ENCODE measurements at places on chromosomes 4 and X.
A peak's percentile ranks its signal among the peaks of the same experiment; 100 is the strongest.

GRCh38 chrX:50613846-50614245 lies 143.2 kb upstream of the DGKK start:
- DNase-seq = no peak

DNA sequence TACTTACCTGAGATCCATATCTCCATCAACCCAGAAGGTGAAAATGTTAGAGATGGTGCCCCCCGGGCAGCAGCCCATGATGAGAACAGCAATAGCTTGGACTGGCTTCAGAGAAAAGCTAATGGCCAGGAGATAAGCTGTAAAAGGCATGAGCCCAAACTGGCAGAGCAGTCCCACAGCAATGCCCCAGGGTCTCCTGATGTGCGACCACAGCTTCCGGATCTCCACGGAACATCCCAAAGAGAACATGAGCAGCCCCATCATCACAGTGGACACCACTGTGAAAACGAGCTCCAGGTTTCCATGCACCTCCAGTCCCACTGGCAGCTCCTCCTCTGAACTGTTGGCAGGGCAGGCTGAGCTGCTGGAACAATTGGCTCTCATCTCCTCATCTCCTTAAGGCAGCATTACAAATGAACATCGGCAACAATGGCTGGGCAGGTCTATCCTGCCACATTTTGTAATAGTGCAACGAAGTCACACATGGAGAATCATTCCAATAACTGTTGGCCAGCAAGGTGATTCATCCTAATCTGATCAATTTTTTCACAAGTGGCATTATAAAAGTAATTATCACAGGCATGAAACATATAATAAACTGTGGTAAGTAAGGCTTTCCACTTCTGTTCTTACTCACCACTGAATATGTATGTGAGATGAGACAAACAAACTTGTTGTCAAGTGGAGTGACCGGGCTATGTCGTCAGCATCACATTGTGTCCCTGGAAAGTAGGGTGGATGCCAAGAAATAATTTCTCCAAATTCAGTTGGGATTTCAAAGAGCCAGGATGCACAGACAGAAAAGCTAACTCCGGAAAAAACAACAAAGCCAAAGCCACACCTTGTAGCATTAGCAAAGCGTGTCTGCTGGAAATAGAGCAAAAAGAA lies at the start of gene SLC10A6:
SLC10A6 (minus strand) TSS at position 653 of the 888 bp plus-strand sequence; CDS start at position 384, 269 bp downstream.
- no peak for DNase-seq

- DNase-seq = no peak
These were observed 562.9 kb upstream of the MAGEB2 start for GRCh38 chrX:29652484-29652883.

- no peak for DNase-seq
These were observed 40.8 kb downstream of the CCNG2 start for GRCh38 chr4:77197831-77198230.

- DNase-seq = no peak
These were observed 128.9 kb downstream of the SH3KBP1 start for GRCh38 chrX:19758539-19758938.

GRCh38 chr4:76626686-76627465 lies 191.8 kb downstream of the SHROOM3 start:
- DNase-seq = no peak

DNA sequence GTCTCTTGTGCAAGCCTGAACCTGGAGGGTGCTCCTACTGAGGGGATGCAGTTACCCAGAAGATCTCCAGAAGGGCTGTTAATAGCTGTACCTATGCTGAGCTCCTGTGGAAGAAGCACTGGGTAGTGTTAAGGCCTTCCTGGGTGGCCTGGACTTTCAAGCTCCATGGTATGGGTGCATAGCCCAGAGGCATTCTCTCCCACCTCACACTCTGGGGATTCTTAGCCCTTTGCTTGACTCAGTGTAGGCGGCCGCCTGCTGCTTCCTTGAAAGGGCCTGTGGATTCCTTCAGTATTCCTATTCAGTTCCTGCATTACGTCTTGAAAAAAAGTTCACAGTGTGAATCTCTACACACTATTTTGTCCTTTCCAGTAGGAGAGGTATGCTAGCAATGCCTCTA lies 235.7 kb upstream of the MAGEB16 start:
- no peak for DNase-seq

GRCh38 chrX:18875256-18875878 lies 108.5 kb downstream of the PHKA2 start:
- DNase-seq = no peak

GRCh38 chrX:3567686-3568085 lies 145.8 kb downstream of the PRKX start:
- no peak for DNase-seq

- peak; percentile 49 for DNase-seq
These were observed 221.2 kb upstream of the MID1 start for GRCh38 chrX:10841579-10841978.

- DNase-seq = no peak
These were observed 214.0 kb downstream of the HS6ST2 start for GRCh38 chrX:132744470-132744869.

DNA sequence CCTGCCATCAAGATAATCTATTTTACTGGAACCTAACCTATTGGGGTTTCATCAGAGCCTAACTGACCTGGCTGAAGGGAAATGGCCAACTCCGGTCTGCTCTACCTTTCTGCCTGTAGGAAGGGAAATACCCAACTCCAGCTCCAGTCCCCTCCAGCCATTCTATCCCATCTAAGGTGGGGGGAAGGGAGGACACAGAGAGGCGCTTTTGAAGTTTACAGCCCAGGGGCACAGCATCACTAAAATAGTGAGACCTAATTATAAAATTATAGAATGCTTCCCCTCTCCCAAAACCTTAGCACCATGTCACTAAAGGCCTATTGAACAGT lies 27.8 kb upstream of the ACSL4 start:
- DNase-seq = no peak

DNA sequence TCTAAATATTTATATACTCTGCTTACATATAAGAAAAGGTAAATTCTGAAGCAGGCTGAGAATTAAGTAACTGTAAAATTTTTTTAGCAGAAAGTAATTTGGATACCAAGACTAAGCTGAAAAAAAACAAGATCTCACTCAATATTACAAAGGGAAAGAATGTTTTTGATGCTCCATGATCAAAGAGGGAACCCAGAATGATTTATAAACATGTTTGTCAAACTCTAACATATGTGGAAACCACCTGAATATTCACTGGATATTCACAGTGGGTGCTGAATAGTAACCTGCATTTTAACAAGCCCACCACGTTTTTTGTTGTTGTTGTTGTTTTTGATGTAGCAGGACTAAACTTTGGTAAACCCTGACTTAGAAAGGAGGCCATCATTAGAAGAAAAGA lies 324.9 kb upstream of the GATB start:
- DNase-seq = no peak

- no peak for DNase-seq
These were observed 25.1 kb downstream of the DDX60 start for GRCh38 chr4:168293386-168293975.

GRCh38 chrX:68461576-68461975 lies 28.3 kb upstream of the OPHN1 start:
- DNase-seq = no peak

DNA sequence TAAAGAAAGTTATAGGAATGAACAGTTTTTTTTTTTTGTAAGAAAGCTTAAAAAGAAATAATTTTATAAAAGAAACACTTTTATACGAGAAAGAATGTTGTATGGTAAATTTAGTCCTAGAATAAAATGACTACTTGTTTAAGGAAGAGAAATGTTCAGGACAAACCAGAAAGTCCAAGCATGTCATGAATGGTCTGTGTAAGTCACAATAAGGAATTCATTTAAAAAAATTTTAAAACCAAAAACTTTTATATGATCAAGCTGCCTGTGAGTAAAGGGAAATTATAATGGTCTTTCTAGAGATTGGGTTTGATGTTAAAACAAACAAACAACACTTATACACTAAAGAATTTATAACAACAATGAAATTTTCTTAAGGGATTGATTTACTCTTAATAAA lies 858.9 kb upstream of the PCDH7 start:
- DNase-seq = no peak
